Activated CD4-positive, alpha-beta T cell treated with anti-CD3 and anti-CD28 coated beads, Interleukin-2, amount 50 U/mL, for 48 hours (primary cell): ENCODE measurements at places on chromosomes 12 and 14.

DNA sequence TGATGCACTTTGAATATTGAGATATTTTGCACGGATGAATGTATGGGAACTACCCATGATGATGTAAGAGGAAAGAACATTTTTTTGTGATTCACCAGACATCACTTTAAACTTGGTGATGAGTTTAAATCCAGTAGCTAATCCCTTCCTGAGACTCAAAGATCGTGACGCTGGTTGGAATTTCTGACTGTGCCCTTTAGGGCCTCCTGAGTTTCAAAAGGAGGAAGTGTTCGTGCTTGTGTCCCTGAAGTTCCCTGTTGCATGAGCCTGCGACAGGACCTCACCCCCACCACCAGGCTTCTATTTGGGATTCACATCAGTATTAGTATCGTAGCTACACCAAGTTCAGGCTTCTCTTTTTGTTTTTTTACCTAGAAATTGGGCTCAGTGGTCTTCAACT is 18.6 kb upstream of the RIN3 start:
- DNase-seq, result no peak

DNA sequence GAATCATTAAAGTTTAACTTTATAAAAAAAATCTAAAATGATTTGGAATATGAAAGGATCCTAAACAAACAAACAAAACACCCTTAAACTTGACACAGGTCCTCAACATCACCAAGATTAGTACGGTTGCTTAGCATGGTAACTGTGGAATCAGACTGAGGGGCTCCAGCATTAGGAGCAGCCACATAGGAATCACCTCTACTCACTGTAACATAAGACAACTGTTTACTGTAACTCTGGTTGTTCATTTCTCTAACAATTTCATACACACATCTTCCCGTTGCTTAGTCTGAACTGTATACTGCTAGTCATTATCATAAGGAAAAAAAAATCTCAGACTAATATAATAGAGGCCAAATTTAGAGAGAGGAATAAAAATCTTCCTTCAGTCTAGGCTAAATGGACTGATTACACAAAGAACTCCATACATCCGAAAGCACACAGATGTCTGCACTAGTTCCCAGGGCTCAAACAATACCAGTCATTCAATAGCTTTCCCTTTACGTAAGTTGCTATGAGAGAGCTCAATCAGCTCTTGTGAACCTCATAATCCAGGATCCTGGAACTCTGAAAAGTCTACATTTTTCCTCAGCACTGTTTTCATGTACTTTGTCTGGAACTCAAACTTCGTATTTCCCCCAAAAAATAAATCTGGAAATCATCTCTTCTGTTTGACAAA is 26.0 kb downstream of the LRP6 start:
- no peak for DNase-seq

GRCh38 chr12:9372202-9372601 is 164.0 kb upstream of the PZP start:
- no peak for DNase-seq

- no peak for DNase-seq
Measured at GRCh38 chr14:84688297-84689025, 841.5 kb upstream of the FLRT2 start.

- no peak for DNase-seq
Measured at GRCh38 chr14:41280745-41281144, 325.9 kb upstream of the LRFN5 start.

DNA sequence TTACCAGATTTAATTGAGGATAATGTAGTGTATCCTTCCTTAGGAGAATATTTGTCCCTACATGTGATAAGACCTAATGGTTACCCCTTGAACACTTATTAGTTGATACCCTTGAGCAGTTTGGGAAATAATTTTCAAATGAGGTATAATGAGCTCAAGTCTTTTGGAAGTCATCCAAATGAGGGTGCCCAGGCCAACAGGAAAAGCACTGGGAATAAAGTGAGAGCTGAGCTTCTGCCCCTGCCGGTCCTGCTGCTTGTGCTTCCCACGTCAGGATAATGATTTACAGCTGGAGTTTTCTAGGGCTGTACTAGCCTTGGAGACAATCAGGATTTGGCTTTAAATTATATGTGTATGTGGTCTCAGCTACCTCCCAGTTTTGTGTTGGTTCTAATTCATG is 178.8 kb upstream of the FRMD6 start:
- DNase-seq, result no peak

GRCh38 chr12:73460212-73460611 is 1077.4 kb upstream of the ATXN7L3B start:
- no peak for DNase-seq

- DNase-seq, result no peak
Measured at GRCh38 chr14:98085751-98086150, 1186.2 kb downstream of the BCL11B start.

- DNase-seq, result no peak
Measured at GRCh38 chr14:50932156-50932555, 12.1 kb downstream of the PYGL start.

- no peak for DNase-seq
Measured at GRCh38 chr14:38047195-38047902, 160.4 kb upstream of the SSTR1 start.

DNA sequence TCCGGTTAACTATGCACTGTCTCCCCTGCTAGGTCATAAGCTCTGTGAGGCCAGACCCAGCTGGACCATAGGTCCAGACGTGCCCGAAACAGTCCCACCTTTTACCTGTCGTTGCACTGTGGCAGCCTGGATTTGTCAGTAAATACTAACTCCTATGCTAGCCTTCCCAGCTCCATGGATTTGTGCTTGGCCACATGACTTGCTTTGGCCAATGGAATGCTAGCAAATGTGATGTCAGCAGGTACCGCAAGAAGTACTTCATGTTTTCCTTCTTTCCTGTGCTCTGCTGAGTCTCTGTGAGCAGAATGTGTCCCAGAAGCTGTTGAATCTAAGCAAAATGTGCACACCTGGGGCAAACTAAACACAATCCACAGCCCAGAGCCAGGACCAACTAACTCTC is 157.2 kb downstream of the ANO2 start:
- DNase-seq, result no peak

GRCh38 chr12:71562676-71563595 is 100.7 kb downstream of the ZFC3H1 start:
- DNase-seq, result no peak

GRCh38 chr12:104412681-104413080 is 44.1 kb upstream of the CHST11 start:
- DNase-seq, result no peak

DNA sequence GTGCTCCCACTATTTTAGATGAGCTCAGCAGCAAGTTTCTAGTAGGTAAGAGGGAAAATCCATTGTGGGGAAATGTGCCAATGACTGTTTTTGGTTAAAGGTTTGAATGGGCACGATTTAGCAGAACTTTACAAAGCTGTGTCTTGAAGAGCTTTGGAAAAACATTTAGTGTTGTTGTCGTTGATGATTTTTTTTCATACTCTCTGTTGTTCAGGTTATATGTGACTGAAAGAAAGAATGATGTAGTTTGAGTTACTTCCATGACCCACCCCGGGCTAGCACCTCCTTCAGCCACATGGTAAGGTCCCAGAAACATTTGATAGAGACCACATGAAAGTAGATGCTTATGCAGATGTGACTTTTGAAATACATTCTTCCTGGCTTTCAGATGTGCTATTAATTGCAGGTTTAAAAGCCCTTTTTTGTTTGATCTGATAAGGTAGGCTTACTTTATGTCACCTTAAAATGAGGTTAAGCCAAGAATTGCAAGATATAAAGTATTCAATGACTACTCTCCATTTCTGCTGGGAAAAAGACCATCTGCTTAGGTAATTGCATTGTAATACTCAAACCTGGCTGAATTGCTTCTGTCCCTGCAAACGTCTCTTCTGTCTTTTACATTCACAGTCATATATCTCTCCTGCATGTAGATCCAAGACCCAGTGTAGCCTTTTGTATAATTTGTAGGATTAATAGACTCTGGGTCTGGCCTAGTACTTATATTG is 250.6 kb downstream of the RGS6 start:
- DNase-seq, result no peak

DNA sequence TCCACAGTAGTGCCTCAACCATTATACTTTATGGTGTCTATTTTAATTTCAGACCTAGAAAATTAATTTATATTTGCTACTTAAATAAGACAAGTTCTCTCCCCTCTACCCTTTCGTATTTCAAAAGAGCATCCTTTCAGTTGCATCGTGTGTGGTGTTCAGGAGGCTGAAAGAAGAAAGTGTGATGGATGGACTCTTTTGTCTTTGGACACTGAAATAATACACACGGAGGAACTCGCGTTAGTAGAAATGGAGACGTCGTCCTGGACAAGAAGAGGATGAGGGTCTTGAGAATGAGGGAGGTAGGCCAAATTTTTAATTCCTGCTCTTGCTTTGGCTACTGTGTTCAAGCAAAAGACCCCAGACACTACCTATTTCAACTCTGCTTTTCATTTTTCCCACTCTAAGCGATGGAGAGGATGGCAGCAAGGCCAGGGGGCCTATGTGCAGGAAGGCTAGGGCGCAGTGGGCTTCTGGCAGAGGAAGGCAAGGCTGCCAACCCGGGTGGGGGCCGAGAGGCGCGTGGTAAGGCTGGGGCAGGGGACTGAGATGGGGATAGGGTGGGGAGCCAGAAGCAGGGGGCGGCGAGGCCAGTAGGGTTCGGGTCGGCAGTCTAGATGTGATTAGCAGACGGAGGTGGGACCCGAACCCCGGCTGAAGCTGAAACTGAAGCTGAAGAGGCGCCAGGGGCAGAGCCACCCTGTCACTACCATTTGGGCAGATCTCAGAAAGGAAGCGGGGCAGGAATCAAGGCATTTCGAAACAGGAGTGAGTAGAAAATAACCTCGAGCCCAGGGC is 722 bp downstream of the TMED8 start:
- peak; percentile 53 for DNase-seq

- DNase-seq, result no peak
Measured at GRCh38 chr14:101380940-101381339, 180.4 kb upstream of the DIO3 start.

- DNase-seq, result no peak
Measured at GRCh38 chr14:24122898-24123297, 7.6 kb upstream of the FITM1 start.

DNA sequence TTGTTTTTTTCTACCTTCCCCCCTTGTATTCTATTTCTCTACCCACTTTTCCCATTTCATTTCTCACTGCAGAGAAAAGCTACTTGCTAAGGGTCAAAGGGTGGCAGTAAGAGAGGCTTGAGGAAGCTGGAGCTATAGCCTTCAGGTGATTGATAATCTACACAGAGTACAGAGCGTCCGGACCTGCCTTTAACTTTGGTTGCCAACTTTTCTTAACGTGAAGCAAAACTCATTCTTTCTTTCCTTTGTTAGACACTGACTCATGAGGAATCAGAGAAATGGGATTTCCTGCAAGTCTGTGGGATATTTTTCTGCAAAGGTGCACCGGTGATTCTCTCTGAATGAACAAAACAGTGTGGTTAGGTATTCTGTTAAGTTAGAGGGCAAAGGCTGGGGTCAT is 133.3 kb downstream of the RMST start:
- no peak for DNase-seq

DNA sequence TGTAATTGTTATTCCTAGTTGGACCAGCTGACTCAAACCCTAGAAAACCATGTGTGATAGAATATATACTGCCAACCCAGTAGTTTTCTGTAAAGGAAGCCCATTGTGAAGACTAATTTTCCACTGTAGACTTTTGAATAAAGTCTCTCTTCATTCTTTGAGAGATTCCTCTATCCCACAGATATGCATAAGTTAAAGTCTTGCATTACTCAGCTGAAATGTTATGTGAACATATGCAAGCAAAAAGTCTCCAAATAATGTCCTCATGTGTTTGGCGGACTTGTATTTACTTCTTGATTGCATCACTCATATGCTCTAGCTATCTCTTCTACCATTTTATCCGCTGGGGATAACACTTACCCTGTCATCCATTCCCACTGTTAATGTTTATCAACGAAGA is 35.1 kb upstream of the OTOGL start:
- no peak for DNase-seq

DNA sequence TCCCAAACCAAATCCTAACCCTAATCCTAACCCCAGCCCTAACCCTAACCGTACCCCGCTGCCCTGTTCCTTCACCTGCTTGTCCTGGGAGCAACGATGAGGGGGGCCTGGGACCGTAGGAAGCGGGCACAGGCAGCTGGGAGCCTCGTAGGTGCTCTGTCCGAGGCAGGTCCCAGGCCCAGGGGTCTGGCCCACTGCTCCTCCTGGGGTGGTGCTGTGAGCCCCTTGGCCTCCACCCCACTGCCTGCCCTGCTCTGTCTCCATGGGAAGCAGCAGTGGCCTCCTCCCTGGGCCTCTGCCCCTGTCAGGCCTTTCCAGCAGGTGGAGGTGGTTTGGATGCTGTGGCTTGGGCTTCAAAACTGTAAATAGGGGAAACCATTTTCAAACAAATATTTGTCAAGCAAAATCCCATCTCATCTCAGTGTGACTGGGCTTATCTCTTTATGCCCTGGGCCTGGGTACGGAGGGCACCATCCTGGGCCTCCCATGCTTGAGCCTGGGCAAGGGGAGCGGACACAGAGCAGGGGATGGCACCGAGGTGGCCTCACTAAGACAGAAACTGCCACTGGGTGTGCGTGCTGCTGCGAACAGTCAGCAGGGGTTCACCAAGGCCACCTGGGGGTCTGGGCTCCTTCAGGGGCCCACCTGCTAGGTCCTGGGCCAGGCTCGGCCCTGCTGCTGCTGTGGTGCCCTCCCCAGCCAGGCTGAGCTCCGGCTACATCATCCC is 3.7 kb upstream of the BEGAIN start:
- no peak for DNase-seq

- no peak for DNase-seq
Measured at GRCh38 chr12:115010324-115010995, 326.5 kb upstream of the TBX3 start.

GRCh38 chr14:71049435-71050133 is 142.3 kb downstream of the PCNX1 start:
- no peak for DNase-seq

- no peak for DNase-seq
Measured at GRCh38 chr12:131851741-131852550, 23.8 kb downstream of the MMP17 start.

DNA sequence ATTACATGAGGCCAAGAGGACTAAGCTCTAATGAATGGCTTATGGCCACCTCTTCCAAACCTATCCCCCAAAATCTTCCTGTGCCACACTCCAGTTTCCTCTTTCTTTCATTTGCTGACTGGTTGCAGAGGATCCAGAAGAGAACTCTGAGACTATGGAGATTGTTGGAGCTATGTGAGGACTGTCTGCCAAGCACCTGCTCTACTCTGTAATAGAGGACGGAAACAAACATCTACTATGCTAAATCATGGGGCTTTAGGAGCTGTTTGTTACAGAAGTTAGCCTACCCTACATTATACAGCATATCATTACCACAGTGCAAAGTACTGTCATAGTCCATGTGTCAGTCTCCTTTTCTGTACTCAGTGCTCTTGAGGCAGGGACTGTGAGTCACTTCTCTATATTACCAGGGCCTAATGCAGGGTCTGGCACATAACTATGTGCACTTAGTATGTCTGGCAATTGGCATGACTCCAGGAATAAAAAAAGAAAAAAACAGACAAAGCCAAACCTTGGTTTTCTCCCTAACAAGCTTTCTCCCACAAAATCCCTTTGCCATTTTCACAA is 95.1 kb downstream of the RPAP3 start:
- no peak for DNase-seq

- no peak for DNase-seq
Measured at GRCh38 chr12:90618586-90618985, 336.4 kb downstream of the CCER1 start.

GRCh38 chr12:1805441-1806081 is 14.8 kb upstream of the LRTM2 start:
- DNase-seq, result no peak

- no peak for DNase-seq
Measured at GRCh38 chr14:105839425-105840265, 313.3 kb downstream of the TMEM121 start.
